Psoas muscle (tissue), 8 donors: ENCODE measurements at places on chromosomes 4 and X. TPM values are rescaled to one million over a fixed set of nuclear protein-coding genes. Genes with fewer than 3 reads are reported as not detected.

EVC2 gene
- total RNA-seq: 1.0 TPM

NSG1 gene
- total RNA-seq: 0.50 TPM

PSAPL1 gene
- not detected for total RNA-seq

IQSEC2 gene
- total RNA-seq: 38.8 TPM

PNMA5 gene
- total RNA-seq: not detected

GASK1B gene
- total RNA-seq: 7.5 TPM
